ENCODE measurements at places on chromosomes 5 and 9.
A peak's percentile ranks its signal among the peaks of the same experiment; 100 is the strongest.

- no peak for DNase-seq
Observed at GRCh38 chr9:38026840-38027527, 42.0 kb downstream of the SHB start.

DNA sequence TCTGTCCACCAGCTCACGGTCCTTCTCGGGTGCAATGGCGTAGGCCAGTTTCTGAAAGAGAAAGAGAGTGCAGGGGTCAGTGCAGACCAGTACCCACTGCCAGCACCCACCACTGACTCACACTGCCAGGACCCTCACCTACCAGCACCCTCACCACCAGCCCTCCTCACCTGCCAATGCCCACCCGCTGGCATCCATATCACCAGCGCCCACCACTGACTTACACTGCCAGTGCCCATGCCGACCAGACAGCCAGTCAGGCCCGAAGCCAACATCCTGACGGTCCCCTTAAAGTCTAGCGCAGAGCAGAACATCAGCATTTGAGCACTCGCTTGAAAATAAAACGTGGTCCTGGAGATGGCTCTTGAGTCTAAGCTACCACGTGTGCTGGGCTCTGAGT, 44.3 kb downstream of the SLC6A3 start:
- no peak for DNase-seq

GRCh38 chr9:127518091-127518856, 67.0 kb downstream of the LRSAM1 start:
- DNase-seq, result no peak

DNA sequence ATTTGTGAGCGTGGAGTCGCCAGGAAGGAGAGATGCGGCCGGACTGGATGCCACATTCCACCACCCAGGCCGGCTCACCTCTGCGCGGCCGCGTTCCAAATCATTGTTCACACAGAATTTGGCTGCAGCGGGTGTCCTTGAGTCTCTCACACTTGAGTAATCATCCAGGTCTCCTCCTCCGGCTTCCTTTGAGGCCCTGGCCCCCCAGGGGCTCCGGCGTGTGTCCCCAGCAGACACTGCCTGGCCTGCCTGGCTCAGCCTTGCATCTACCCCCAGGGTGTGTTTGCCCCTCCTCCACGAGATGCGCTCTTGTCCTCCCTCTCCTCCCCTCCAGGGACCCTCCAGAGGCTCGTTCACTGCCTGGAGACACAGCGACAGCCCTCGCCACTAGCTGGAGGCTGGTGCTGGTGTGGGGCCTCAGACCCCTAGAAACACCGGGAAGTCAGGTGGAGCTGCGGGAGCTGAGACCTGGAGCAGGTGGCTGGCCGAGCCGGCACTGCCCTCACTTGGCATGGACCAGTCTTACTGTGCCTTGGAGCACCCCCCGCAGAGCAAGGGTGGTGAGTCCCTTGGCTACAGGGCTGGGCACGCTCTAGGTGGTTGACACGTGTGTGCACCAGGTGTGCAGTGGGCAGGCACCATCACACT, 7.0 kb upstream of the SLC9A3 start:
- DNase-seq, result no peak

GRCh38 chr9:126754436-126755316, 50.2 kb upstream of the ZBTB43 start:
- no peak for DNase-seq

- DNase-seq, result no peak
Observed at GRCh38 chr5:179668391-179668790, 12.4 kb downstream of the CBY3 start.

DNA sequence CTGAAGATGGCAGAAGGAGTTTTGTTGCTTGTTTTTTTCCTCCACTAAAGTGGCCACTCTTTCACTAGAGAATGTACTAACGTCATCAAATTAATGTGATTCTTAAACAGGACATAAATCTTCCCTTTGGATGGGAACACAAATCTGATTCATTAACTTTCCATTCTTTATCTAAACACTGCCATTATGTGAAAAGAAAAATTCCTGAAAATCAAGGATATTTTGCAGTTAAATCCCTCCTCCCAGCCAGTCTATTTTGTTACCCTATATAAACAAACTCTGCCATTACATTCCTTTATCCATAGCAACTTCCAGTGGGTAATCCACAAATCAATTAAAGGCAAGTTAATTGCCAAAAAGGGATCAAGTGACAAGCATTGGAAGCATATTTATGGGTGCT, 546.5 kb downstream of the PDE4D start:
- DNase-seq, result no peak

GRCh38 chr9:133767008-133767407, 28.9 kb upstream of the SARDH start:
- DNase-seq, result no peak

GRCh38 chr5:24855485-24855884, 210.7 kb upstream of the CDH10 start:
- DNase-seq, result no peak

GRCh38 chr5:150580917-150581316, 59.5 kb upstream of the SYNPO start:
- no peak for DNase-seq

DNA sequence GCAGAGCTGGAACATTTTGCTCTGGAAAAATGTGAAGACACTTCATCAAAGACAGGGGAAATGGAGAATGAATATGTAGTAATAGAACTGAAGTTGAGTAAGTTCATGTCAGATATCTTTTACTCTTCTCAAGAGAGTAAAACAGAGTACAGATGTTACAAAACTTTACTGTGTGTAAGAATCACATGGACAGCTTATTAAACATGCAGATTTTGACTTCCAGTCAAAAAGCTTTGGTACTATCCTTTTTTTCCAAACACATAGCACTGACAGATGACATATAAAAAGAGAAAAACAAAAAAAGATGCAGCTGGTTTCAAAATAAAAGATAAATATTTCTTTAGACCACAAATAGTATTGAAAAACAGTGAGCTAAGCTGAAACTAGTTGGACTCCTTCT, 115.4 kb downstream of the FBN2 start:
- no peak for DNase-seq

DNA sequence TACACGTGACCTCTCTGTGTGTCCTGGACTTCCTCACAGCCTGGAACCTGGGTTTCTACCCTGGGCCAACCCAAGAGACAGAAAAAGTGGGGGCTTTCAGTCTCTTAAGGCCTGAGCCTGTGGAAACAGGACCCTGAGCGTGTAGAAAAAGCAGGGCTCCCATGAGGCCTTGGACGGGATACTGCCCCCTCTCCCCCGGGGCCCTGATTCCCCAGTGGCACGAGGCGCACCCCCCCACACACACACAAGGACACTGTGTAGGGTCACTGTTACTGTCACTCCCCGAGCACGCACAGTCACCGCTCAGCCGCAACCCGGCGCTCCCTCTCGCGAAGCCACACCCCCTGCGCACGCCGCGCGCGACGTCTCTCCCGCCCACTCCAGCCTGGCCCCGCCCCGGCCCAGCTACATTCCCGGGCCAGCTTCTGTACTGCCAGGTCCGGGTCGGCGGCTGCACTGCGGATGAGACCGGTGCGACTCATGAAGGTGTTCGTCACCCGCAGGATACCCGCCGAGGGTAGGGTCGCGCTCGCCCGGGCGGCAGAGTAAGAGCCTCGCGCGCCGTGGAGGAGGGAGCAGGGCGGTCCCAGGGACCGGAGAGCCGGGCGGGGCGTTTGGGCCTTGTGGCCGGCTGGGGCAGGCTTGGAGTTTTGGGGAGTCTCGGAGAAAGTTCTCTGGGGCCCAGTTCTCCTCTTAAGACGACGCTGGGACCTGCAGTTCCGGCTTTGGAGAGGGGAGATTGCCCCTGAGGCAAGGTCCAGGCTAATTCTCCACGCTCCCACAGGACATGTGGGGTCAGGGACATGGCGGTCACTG, at the start of gene GRHPR:
Gene GRHPR, plus strand, starts transcription at position 408 of the 816 bp plus-strand sequence. Its CDS starts 55 bp downstream, at position 463.
- DNase-seq, result peak; percentile 90

DNA sequence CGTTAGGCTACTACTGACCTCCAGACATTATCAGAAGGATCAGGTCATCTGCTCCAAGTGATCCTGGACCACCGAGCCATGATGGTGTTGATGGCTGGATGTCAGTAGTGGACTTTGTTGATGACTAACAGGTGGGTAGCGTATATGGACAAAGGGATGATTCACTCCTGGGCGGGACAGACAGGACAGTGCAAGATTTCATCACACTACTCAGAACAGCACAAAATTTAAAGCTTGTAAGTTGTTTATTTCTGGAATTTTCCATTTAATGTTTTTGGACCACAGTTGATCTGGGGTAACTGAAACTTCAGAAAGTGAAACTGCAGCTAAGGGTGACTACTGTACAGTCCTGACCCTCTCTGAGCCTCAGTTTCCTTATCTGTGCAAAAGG, 12.7 kb downstream of the PDGFRB start:
- DNase-seq, result no peak

- no peak for DNase-seq
Observed at GRCh38 chr9:134433909-134434882, 107.9 kb downstream of the RXRA start.

DNA sequence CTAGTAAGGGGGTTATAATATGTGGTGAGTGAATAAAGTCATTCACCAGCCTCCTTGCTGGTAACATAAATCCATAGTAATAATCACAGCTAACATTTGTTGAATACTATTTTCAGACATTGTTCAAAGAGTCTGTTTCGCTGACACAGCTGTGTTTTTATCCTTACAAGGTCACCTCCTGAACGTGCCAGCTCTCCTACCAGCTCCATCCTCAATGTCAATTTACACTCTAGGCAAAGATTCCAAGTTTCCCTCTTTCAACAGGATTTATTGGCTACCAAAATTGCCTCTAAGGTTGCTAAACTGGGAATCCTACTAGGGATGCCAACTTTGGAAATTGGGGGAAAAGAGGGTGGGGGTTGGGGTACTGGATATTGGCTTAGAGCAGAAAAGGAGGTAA, 30.7 kb upstream of the SMC5 start:
- no peak for DNase-seq

DNA sequence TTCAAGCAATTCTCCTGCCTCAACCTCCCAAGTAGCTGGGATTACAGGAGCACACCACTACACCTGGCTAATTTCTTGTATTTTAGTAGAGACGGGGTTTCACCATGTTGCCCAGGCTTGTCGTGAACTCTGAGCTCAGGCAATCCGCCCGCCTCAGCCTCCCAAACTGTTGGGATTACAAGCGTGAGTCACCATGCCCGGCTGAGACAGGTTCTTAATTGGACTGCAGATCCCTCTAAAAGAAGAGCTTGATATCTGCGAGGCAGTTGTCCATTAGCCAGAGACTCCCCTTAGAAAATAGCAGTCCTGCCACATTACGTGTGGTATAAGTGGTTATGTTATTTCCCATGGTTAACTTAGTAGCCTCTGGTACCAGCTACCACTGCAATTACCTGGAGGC, 46.6 kb upstream of the NPR3 start:
- DNase-seq, result no peak

DNA sequence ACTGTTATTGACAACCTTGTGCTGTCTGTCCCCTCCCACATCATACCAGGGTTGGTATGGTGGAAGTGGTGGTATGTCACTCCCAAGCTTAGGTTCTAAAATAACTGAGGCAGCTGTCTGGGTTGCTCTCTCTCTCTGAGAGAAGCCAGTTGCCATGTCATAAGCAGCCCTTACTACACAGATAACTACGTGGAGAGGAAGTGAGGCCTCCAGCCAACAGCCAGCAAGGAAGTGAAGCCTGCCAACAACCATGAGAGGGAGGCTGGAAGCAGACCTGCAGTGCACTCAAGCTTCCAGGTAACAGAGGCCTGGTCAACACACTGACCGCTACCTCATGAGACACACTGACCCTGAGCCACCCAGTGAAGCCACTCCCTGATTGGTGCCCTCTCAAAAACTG, 18.6 kb downstream of the CTNNAL1 start:
- no peak for DNase-seq

DNA sequence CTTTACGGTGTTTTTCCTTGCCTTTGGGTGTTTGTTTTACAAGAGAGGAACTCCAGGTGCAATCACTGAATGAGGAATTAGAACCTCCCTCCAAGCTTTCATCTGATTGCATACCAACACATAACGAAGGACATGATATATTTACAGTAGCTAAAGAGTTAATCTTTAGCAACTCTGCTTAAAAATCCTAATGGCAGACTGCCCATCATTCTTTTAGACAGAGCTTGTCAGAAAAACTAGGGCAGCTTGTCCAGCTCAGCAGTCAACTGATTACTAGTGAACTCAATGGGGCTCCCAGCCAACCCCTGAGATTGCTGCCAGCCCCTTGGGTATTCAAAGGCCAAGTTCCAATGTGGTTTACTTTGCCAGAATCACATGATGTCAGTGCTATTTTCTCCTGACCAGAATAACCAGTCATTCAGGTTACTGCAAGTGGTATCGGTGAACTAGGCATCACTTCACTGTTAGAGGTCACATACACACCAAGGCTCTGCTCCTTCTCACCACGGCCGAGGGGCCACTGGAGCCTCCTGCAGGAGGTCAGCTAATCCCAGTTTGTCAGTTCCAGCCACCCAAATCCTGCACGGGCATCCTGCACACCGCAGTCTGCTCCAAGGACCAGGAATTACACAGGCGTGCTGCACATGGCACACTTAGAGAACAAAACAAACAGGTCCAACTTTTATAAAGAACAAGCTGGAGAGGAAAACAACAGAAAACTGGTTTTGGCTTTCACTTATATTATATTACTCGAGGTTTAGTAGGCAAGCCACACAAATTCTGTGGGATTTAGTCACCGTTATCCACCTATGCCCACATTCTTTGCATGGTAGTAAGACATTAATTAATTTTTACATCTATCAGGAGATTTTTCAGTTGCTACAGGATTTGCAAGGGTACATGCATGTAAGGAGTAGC, 62.5 kb downstream of the NFIB start:
- DNase-seq, result no peak

DNA sequence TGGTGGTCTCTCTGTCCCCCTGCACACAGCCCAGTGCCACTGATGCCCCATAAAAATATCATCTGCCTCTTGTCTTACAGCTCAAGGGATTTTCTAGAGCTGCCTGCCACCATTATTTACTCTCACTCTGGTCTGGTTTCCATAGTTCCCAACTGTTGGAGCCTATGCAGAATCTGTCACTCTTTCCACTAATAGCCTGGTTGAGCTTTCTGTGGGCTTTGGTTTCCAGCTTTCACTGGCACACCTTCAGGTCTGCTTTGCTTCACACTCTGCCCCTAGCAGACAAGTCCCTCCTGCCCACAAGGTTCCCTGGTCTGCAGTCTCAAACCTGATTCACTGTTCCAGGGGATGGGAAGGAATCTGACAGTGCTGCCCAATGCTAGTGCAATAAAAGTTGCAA, 103.0 kb upstream of the FTMT start:
- no peak for DNase-seq

Data from stimulated activated CD4-positive, alpha-beta T cell treated with anti-CD3 and anti-CD28 coated beads, Interleukin-12 subunit alpha, Interleukin-12 subunit beta, amount 100 ng/mL, for 48 hours (primary cell).